Activated naive CD8-positive, alpha-beta T cell treated with anti-CD3 and anti-CD28 coated beads for 36 hours (primary cell): ENCODE measurements at places on chromosomes 3 and 15. TPM values are rescaled to one million over a fixed set of nuclear protein-coding genes. Genes with fewer than 3 reads are reported as not detected.

DNA sequence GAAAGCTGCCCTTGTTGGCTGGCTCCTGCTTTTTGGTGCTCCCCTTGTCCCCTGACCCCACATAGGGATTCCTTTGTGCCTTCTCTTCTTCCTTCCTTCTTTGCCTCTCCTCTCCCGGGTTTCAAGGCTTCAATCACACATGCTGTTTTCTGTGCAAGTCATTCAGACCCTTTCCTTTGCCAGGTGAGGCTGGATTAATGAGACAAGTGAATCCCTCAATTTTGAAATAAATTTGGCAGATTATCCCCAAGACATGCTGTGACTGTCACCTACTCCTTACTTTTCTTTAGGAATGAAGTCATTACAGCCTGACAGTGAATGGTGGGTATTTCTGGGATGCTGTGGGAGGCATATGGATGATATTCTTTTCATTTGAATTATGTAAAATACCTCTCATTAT lies 259.0 kb upstream of the RGMA start:
- DNase-seq: no peak

DNA sequence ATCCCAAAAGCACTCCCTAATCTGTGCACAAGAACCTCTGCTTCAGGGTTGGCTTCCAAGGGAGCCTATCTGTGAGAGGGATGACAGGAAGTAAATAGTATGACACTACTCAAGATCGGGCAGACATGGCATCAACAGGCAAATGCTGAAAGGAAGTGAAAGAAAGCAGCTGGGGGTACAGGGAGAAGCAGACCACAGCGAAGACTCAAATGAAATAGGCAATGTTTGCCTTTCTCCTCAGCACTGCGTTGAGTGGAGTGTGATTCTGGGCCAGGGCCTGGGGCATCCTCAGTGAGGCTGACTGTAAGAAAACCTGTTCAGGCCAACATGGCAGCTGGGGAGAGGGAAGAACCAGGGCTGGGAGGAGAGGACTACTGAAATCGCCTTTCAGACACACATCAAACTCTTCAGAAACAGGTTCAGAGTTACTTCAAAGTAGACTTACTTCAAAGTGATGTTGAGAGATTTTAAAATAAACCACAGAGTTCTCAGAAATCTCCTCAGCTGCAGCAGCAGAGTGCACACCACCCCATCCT lies 96.6 kb downstream of the SLC9A9 start:
- peak; percentile 17 for DNase-seq

Gene TRPM1
- not detected for total RNA-seq

Gene CNOT10
- total RNA-seq: 74.0 TPM
